ENCODE measurements at places on chromosomes 2 and 18.

GRCh38 chr2:156110890-156111289 lies 221.6 kb downstream of the NR4A2 start:
- DNase-seq: no peak

GRCh38 chr18:30280861-30281470 lies 761.6 kb downstream of the DSC3 start:
- DNase-seq: no peak

DNA sequence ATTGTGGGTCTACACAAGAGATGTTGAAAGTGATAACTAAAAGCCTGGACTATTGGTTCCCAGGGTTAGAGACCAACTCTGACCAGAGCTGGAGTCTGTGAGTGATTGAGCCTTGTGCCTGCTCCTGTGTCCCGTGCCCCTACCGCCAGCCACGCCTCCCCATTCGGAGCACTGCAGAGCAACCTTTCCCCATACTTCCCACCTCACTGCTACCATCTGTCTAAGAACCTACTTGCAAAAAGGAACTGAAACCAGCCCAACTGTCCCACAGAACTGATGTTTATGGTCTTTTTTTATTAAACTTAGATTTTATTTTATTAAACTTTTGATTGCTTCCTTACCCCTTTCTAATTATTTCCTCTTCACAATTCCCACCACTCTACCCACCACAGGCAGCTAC lies 300.3 kb upstream of the MGAT5 start:
- no peak for DNase-seq

DNA sequence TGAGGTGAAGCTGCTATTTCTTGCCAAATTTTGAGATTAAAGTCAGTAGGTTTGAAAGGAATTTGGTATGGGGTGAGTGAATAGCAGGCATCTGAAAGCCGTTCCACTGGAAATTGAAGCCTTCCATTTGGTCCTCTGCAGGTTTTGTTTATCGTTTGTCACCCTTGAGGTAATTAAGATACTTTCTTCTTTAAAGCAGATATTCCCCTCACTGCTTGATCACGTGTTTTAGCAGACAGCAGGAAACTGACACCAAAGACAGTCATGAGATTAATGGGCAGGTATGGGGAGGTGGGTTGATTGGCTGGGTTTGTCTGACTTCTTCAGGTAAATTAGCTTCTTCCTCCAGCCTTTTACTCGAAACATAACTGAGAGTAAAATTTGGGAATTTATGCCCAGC lies 10.7 kb downstream of the LPIN1 start:
- peak; percentile 78 for DNase-seq

- no peak for DNase-seq
Observed at GRCh38 chr18:7568426-7568825, 1.3 kb downstream of the PTPRM start.

DNA sequence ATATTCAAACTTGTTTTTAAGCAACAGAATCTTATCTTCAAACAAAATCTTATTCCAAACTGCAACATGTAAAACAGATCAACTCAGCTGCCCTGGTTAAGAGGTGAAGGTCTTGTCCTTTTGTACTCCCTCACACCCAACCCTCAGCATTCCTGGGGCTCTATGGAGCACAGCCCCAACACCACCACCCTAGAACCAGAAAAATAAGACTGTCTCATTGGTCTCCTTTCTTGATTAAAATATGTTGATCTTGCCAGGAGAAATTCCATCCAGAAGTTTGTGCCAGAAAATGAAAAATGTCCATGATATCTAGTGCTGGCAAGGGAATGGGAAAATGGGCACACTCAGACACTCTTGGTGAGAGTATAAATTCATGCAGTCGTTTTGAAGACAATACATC lies 62.1 kb upstream of the TMEM17 start:
- no peak for DNase-seq

DNA sequence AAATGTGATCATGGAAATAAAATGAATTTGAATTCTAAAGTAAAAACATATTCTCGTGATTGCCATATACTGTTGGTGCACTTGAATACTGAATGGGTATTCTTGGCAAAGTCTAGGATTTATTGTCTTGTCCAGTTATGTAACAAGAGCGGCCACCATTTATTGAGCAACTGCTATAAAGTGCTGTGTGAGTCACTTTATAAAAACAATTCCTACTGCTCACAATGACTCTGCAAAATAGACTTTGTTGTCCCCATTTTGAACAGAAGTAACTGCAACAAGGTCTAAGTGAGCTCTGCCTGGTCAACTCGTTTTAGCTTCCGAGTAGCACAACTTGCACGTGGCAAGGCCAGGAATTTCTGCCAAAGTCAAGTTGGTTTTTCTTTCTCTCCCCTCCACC lies 995.6 kb upstream of the FANCL start:
- no peak for DNase-seq

GRCh38 chr2:173753441-173753840 lies 211.7 kb downstream of the SP3 start:
- no peak for DNase-seq

DNA sequence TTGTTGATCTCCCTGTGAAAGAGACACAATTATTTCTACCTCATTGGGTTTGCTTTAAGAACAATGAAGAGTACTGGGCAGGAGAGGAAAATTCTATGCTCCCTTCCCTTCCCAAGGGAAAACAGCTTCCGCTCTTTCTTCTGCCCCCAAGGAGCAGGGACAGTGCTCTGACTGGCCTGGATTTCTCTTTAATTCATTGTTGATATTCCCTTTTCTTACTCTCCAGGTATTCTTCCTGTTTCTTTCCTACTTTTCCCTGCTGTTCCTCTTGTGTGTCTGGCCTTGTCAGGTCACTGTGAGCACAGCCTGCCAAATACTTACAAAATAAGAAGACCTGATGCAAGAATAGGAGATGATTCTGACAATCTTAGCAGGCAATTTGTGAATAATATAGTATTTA lies 49.6 kb upstream of the SPAG16 start:
- DNase-seq: no peak

- no peak for DNase-seq
Observed at GRCh38 chr2:70145144-70145490, 45.7 kb downstream of the C2orf42 start.

- DNase-seq: no peak
Observed at GRCh38 chr2:33106115-33106514, 159.4 kb downstream of the LTBP1 start.

DNA sequence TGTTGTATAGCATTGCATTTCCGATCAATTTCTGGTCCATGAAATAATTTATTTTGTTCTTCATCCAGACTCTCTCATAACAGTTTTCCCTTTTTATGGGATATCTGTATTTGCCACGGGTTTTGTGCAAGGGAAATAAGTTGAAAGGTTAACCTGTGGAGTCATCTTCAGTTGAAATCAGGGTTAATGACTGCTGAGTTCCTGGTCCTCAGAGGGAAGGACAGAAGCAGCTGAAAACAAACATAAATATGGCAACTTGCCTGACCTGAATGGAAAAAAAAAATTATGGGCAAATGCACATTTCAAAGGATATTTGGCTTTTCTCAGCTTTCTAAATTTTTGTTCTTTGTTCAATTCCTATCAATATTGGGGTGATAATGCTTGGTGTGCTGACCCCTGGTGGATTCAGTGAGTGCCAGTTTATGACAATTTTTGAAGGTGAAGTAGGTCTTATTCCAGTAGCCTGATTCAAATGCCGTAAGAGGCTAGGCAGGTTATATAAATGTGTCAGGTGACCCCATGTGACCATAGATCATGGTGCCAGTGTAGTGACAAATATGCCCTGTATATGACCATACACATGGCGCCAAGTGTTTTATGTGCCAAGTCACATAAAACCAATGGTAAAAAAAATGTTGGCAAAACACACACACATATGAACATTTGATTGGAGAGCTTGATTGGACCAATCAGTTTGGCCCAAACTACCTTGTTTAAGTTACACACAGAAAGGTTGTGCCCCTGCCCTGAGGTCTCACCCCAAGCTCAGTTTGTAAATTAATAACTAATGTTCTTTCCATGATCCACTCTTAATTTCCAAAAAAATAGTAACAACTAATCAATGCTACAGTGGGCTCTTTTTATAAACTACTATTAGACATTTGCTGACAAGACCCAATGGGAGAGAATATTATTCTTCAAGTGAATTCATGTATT lies 47.6 kb upstream of the FAM124B start:
- DNase-seq: no peak

DNA sequence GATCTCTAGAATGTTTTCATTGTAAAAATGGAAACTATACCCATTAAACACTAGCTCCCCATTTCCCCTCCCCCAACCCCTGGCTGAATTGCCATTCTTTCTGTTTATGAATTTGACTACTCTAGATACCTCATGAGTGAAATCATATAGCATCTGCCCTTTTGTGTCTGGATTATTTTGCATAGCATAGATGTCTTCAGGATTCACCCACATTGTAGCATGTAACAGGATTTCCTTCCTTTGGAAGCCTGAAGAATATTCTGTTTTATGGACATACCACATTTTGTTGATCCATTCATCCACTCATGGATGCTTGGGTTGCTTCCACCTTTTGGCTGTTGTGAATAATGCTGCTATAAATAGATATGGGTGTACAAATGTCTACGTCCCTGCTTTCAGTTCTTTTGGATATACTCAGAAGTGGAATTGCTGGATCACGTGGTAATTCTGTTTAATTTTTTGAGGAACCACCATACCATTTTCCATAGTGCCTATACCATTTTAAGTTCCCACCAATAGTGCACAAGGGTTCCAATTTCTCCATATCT lies 7.7 kb upstream of the ASB1 start:
- no peak for DNase-seq

- DNase-seq: no peak
Observed at GRCh38 chr2:43006834-43007543, 214.6 kb upstream of the HAAO start.

DNA sequence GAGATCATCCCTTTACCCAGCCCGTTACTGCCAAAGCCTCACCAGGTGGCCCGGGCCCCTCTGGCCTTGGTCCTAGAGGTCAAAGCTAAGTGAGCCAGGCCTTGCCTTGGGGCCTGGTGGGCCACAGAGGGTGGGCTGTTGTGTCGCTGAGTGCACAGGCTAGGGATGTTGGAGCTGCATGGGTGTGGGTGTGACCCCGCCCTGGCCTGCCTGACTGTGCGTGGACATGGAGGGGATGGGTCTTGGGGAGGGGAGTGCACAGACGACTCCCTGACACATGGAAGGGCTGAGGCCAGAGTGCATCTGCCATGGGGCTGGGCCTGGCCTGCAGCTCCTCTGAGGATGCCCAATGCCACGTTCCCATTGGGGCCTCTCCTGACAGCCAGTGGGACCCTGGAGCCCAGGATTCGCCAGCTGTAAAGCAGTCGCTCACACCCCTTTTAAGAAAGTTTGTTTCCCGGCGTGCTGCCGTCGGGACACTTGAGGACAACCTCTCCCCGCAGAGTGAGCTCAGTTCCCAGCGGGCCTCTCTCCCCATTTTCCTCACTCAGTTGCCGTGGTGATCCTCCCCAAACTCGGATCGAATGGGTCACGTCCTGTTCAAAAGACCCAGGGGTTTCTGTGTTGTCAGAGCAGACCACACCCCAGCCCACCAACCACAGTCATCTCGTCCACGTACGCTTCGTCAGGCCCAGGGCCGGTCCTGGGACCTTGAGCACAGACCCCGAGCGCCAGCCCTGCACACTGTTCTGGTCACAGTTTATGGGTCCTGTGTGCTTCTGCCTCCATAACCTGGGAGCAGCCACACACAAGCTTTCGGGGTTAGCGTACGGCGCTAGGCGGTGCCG lies 93.5 kb downstream of the NFATC1 start:
- no peak for DNase-seq

Data from NCI-H187 treated with DMSO at 0.1 percent for 48 hours (cell line).